SHP77 (cell line): ENCODE measurements at places on chromosomes 2 and 18.

GRCh38 chr18:22349966-22350365 lies 67.7 kb downstream of the CTAGE1 start:
- DNase-seq = no peak

DNA sequence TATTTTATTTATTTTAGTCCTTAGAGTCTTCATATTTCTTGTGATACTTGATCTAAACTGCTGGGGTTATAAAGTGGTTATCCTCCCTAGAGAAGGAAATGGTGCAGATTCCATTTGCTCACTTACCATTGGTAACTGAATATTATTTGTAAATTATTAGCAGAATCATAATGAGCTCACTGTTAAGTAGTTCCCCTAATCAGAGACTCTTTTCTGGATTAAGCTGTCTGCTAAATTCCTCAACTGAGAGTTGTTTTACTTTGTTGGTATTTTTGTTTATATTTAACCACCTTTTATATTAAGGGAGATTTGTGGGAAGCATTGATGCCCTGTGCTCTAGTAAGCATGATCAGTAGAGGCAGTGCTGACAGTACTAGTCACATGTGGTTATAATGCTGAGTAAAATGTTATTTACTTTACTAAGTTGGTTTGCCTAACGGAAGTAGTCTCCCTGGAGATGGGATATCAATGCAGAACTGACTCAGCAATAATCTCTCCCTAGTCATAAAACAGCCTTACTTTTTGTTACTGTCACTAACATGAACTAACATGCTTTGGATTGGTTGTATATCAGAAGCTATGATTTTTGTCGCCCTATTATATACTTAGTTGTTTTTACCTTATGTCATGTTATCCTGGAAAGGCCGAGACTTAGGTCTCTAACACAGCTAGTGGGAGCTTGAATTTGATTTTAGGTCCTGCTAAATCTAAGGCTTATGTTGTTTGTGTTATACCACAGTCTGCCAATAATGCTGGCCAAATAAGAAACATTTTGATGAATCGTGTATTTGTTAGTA lies 166.7 kb downstream of the MCFD2 start:
- no peak for DNase-seq

- DNase-seq = no peak
These were observed 884.3 kb downstream of the TSN start for GRCh38 chr2:122639711-122640110.

DNA sequence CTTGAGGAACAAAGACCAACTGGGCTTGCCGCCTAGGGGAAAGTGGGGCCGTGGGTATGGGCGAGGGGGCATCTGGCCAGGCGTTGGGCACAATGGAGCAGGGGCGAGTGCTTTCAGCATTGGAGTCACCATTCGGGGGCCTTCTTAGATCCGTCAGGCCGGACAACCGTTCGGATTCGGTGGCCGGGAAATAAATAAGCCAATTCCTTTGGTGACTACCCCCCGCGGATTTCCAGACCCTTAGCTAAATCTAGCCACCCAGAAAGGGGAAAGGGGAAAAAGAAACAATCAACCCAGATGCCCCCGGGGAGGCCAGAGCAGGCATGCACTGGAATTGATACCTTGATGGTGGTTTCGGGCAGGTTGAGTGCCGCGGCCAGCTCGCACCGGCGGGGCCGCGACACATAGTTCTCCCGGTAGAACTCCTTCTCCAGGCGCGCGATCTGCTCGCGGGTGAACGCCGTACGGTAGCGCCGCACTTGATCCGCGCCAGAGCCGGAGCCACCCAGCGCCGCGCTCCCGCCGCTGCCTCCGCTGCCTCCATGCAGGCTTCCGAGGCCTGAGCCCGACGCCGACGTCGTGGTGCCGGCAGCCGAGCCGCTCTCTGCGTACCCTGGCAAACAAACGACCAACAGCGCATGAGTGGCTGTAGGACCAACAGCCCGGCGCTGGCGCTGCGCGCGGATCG lies 1.8 kb downstream of the EVX2 start:
- DNase-seq = no peak

DNA sequence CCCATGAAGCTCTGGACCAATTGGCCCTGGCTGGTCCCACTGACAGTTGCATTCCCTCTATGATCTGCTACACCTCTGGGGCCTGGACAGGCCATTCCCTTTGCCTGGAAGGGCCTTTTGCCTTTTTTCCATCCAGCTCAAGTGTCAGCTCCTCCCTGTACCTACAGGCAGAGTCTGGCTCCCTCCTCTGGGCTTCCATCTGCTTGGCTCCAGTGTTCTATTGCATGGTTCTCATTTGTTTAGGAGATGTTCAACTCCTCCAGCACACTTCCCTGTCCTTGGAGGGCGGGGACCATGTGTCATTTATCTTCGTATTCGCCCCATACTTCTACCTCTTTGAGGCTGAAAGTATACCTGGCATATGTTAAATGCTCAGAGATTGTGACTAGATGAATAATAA lies 61.1 kb downstream of the PRKCE start:
- DNase-seq = no peak

DNA sequence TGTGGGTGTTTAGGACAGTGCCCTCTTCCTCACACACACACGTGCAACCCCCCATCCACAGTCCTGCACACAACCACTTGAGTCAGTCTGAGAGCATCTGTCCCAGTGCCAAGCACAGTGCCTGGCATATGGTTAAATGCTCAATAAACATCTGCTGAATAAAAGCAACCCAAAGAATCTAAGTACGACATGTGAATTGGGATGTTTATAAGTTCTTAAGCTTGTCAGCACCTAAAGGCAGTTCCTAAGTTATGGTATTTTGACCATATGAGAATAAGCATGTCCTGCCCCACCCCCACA lies 37.8 kb downstream of the CAPN13 start:
- DNase-seq = no peak

DNA sequence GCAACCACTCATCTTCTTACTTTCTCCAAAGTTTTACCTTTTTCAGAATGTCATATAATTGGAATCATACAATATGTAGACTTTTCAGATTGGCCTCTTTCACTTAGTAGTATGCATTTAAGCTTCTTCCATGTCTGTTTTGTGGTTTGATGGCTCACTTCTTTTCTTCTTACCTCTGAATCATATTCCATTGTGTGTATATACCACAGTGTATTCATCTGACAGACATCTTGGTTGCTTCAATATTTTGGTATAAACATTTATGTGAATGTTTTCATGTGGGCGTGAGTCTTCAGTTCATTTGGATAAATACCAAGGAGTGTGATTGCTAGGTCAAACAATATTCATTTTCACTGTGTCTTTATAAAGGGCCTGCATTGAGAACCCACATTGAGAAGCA lies 136.1 kb upstream of the NOSTRIN start:
- no peak for DNase-seq

GRCh38 chr18:9290156-9290555 lies 44.4 kb upstream of the TWSG1 start:
- DNase-seq = no peak

DNA sequence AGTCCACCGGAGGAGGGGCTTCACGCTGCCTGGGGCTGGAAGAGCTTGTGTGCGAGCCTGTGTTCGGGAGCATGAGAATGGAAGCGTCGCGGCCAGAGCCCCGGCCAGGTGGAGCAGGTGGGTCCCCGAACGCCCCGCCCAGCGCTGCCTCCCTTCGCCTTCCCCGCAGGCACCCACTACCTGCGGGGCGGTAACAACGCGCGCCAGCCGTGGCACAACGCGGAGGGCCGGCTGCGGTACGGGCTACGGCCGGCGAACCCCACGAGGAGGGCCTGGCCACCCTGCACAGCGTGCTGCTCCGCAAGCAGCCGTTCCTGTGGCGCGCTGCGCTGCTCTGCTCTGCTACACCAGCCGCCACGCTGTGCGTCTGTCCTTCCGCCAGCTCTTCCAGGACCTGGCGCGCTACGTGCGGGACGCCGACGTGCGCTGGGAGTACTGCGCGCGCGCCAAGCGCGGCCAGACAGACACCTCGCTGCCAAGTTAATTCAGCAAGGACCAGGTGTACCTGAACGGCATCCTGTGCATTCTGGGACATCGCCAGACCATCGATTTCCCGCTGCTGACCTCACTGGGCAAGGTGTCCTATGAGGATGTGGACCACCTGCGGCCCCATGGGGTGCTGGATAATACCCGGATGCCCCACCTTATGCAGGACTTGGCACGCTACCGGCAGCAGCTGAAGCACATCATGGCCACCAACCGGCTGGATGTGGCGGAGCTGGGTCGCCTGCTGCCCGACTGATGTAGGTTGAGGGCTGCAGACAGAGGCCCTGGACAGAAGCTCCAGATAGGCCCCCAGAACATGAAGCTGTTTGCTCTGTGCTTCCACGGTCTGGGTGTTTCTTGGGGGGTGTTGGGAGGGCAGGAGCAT lies 200.6 kb downstream of the NAPG start:
- DNase-seq = no peak

DNA sequence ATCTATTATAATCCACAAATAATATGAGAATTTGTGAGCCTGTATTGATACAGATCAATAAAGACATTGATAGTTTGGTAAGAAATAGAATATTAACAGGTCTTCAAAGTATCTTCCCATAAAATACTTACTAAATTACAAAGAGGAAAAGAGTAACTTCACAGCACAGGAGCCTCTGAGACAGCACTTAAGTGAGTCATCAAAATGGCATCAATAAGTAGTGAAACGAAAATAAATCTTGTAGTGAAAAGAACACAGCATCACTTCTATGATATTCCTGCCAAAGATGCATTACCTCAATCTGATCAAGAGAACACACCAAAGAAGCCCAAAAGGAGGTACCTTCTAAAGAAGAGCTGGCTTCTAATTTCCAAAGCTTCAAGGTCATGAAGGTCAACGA lies 116.4 kb downstream of the CBLN2 start:
- DNase-seq = no peak

- DNase-seq = no peak
These were observed 324.5 kb upstream of the THUMPD2 start for GRCh38 chr2:40103590-40103989.

DNA sequence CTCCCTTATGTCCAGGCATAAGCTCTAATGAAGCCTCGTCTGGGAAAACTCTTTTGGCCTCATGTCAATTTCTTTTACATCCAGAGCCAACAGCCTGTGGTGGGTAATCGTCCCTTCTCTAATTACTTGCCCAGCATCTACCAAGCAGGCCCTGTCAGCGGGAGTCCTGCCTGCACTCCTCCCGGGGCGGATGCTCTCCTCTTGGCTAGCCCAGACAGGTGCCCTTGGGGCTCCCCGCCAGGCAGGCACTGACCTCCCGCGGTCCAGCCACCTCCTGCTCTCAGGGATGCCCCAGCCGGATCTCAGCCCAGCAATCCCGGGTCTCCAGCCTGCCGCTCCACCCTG lies 74.2 kb downstream of the NCAPH start:
- peak; percentile 6 for DNase-seq

DNA sequence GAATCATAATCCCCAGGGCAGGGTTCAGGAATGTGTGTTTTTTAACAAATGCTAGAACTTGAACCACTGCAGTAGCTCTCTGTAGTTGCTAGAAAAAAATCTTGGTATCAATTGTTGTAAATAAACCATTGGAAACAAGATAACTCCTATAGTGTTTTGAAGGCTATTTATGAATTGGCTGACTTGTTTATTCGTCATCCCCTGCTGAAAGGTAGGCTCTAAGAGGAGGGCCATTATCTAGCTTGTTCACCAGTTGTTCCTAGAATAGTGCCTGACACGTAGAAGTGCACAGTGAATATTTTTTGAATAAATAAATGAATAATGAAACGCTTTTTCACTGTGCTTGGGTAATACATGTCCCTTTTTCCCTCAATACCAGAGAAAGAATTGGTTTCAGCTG lies 211.4 kb downstream of the BABAM2 start:
- no peak for DNase-seq

DNA sequence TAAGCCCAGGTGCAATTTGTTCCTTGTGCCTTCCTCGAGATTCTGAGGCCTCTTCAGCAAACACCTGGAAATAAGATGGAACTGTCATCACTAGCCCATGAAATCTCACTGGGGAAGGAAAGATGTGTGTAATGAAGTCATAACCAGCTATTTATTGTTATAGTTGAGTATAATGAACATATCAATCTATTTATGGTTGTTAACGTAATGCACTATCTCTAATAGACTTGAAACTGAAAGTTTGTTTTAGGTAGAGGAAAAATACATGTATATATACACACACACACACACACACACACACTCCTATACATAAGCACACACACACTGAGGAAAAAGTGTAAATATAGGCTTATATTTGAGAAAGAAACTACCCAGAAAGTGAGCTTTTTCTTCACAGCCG lies 62.8 kb downstream of the UGGT1 start:
- no peak for DNase-seq

- no peak for DNase-seq
These were observed 595.4 kb downstream of the NYAP2 start for GRCh38 chr2:225994748-225995405.

DNA sequence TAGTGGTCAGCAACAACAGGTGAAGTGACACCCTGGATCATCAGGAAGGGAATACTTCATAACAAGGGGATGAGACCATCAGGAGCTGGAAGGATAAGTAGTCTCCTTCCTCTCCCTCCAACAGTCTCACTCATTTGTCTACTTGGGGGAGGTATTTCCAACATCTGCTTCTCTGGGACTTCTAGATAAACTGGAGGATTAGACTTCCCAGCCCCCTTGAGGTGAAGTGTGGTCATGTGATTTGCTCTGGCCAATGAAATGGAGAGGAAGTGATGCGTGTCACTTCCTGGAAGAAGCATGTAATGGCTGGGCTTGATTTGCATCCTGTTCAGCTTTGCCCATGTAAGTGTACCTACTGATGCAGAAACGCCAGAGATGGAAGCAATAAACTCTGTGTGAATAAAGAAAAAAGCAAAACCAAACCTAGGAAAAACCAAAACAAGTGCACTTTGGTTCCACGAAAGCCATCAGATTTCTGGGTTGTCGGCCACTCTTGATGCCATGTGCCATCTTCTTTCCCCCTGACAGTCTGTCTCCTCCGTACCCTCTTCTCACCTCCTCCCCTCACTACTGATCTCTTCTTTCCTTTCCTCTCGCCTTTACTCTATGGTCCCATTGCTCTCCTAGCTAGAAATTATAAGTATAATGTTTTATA lies 76.1 kb upstream of the DNMT3A start:
- no peak for DNase-seq

DNA sequence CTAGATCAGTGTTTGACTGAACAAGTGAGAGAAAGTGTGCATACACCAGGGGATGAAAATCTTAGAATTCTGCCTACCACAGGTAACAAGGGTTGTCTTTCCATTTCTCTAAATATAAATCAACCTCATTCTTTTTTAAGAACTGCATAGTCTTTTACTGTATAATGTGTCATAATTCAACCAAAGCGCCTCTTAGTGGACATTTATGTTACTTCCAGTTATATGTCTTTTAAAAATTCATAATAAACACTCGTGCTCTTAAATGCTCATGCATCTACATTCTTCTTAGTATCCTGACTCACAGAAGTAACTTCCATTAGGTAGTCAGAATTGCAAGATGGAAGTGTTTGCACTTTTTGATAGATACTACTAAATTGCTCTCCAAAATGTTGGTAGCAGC lies 76.2 kb downstream of the CHRNA1 start:
- no peak for DNase-seq

DNA sequence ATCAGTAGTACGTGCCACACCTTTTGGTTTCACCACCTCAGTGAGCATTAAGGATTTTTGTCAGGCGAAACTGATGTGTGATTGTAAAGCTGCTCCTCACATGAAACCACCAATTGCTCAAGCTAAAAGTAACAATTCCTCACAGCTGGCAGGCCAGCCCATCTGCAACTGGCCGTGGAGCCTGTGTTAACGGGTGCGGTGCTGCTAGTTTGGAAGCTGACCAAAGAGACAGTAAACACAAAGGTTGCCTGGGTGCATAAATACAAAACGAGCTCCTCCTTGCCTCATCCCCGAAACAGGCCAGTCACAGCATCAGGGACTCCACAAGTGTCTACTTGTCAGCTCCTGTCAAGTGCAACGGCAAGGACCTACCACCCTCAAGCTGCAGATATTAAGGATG lies 32.0 kb downstream of the LGALSL start:
- no peak for DNase-seq

GRCh38 chr18:78867131-78867530 lies 112.5 kb upstream of the SALL3 start:
- no peak for DNase-seq
